ENCODE measurements at places on chromosomes 7 and 10.
A peak's percentile ranks its signal among the peaks of the same experiment; 100 is the strongest.

DNA sequence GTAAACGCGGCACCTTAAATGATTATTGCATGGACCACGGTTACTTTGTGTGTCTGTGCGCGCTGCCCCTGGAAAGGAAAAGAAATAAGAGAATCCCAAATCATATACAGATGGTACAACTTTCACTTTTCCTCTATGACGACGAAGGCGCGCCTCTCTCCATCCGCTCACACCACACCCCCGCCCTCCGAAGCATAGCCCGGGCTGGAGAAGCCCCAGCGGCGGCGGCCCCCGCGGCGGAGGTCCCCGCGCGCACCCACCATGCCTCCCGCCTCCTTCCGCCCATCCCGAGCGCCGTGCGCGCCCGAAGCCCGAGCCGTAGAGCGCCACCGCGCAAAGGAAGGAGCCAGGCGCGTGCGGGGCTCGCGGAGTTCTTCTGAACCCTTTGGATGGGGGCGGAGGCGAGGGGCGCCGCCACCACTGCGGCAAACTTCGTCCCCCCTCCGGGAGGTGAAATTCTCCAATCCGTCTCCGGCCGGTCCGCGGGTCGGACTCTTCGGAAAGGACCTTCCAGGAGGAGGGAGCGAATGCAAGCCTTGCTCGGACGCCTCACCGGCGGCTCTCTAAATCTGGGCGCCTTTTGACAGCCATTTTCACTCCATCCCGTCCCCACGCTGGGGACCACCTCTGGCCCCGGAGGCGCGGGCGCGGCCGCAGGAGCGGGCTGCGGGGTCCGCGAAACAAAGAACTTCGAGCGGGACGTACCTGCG, 588 bp downstream of the GLI3 start:
- DNase-seq = no peak

DNA sequence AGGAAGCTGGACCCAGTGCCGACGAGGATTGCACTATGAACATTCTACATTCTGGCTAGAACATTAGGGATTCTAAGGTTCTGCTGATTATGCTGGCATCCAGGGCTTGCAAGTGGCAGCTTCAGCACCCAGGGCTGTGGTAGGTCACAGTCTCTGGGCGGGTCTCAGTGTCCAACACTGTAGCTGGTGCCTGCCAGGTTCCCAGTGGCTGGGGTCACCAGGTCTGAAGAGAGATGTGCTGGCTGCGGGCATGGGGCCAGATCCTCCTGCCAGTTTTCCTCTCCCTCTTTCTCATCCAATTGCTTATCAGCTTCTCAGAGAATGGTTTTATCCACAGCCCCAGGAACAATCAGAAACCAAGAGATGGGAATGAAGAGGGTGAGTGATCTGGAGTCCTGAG, at the start of gene PTTG1IP2:
PTTG1IP2 (plus strand) TSS at position 86 of the 400 bp plus-strand sequence; CDS start at position 234, 148 bp downstream.
- DNase-seq = no peak

GRCh38 chr7:150975536-150976319, 2.4 kb downstream of the KCNH2 start:
- no peak for DNase-seq

DNA sequence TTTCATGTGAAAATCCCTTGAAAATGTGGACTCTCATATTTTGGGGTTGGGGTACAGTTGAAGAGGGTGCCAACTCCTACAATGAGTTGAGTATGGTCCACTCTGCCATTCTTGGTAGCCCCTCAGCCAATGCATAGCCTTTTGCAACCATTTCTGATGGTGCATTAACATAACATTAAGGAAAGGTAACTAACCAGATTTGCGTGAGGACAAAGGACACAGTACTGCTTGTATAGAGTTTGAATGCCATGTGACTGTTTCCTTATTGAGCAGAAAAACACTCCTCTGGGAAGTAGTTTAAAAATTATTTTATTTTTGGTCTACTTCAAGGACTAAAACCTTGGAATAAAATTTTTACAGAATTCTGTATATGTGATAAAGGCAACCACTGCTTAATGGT, 107.9 kb downstream of the HIBADH start:
- no peak for DNase-seq

DNA sequence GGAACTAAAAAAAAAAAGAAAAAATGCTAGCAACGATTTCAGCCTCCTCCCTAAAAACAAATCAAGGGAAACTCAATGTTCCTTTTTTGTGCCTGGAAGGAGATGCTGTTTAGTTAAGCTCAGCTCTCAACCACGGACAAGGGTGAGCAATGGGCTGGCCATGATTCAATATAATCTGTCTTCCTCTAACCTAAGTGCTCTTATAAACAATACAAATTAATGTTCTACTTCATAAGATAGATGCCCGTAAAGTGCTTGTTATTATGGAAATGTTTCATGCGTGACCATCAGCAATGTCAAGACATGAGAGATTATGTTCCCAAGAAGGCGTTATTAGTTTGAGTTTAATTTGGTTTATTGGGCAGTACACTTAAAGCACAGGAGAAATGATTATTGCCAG, 320.3 kb downstream of the SFMBT2 start:
- DNase-seq = no peak

DNA sequence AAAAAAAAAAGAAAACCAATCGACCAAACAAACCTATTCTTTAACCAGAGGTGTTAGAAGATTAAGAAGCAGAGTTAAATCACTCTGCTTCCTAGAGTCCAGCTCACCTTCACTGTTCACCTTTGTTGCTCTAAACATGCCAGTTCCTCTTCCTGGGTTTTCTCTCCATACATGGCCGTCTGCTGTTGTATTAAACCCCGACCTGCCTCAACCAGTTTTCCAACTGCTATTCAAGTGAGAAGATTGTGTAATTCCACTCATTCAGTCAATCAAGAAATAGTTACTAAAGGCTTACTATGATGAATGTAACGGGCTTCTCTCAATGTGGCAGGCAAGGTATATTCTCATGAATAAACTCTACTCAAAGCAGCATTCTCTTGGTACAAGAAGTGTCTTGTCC, 8.8 kb downstream of the AASS start:
- no peak for DNase-seq

DNA sequence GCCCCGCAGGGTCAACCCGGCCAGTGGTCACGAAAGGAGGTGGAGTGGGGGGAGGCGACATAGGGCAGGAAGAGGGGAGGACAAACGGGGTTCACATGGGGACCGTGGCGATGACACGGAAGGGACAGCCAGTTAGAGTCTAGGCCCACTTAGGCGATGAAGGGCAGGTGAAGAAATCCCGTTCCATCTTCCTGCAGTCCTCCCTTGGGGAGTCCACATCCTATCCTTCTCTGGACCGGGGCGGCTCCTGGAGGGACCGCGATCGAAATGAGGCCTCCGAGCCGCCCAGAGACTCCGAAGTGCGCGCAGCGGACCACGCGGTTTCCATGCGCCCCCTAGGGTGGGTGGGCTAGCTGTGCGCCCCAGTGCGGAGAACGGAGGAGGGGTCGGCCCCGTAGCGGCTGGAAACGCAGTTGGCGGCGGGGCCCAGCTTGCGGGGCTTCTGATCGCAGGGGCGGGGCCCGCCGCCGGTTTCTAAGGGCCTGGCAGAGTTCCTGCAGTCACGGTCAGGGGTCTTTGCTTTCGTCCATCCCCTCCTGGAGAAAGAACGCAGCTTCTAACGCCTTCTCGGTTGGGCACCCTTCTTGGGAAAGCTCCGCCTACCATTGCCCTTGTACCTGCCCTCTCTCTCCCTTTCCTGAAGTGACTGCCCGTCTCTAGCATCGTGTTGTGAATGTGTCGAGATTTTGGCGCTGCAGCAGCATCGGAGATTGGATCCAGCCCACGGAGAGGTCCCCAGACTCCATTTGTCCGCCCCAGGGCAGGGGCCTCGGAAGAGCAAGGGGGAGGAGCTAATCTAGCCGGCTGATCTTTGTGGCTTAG, 17.9 kb upstream of the TMEM225B start:
- DNase-seq = peak; percentile 71

Data from activated T-cell treated with anti-CD3 and anti-CD28 coated beads, Interleukin-2, amount 50 U/mL, for 1 hour (primary cell).